ENCODE measurements at places on chromosomes 6 and 20. TPM values are rescaled to one million over a fixed set of nuclear protein-coding genes. Genes with fewer than 3 reads are reported as not detected.
A peak's percentile ranks its signal among the peaks of the same experiment; 100 is the strongest.

DNA sequence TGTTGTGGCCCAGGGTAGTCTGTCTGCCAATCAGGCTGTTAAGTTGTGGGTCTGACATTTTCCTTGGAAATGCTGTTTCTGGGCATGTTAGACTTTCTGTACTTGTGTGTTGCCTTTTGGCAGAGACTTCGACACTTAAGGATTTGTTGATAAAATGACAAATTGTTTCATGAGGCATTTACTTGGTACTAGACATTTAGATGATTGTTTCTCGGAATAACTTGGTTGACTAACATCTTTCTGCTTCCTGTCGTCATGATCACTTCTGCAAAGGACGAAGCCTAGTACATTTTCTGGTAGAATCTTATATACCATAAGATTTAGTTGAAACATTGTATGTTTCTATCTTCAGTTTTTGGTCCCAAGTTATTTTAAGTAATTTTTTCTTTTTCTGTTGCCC, 34.1 kb downstream of the UTRN start:
- H3K27me3 ChIP-seq: no peaks in the 10 kb centered on the region
- H3K4me3 ChIP-seq: no peak overlapping the region
- H3K36me3 ChIP-seq: no peaks in the 10 kb centered on the region

GRCh38 chr6:126333729-126334128, 6.2 kb upstream of the CENPW start:
- H3K36me3 ChIP-seq: no peaks in the 10 kb centered on the region
- no peak overlapping the region for H3K4me3 ChIP-seq
- no peak overlapping the region for H3K27ac ChIP-seq
- H3K27me3 ChIP-seq: no peaks in the 10 kb centered on the region

- no peak overlapping the region for H3K4me3 ChIP-seq
- no peaks in the 10 kb centered on the region for H3K36me3 ChIP-seq
- DNase-seq: no peak
- H3K27ac ChIP-seq: no peak overlapping the region
- H3K4me1 ChIP-seq: peaks cover 16% of the 10 kb centered on the region
- H3K27me3 ChIP-seq: no peaks in the 10 kb centered on the region
These were observed 90.0 kb downstream of the JARID2 start for GRCh38 chr6:15335916-15336315.

DNA sequence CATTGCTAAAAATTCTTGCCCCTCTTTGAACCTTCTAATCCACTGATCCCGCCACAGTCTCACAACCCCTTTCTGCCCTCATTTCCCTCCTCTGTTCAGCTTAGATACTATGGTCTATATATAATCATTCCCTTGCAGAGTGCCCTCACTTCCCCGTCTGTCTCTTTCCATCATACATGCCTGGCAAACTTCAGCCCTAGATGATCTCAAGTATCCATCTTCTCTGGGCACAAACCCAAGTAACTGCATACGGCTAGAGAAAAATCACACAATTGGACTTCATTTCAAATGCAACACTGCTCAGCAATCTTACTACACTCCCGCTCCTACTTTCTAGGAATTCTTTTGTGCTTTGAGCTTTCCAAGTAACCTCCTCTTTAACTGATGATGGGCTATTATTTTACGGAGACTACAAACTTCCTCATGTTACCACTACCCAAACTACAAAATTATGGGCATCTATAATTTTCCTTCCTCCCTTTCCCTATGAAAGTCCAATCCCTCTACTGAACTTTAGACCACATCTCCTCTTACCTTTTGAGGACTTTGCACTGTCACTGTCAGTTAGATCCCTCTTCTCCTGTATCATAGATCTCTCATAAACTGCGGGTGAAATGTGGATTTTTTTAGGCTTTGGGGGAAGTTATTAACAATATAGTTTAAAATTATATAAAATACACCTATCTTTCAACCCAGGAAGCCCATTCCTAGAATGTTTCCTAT, 135.6 kb downstream of the BTBD9 start:
- peaks cover 15% of the 10 kb centered on the region for H3K4me1 ChIP-seq
- no peak overlapping the region for H3K27ac ChIP-seq
- no peaks in the 10 kb centered on the region for H3K27me3 ChIP-seq

FRK gene
- polyA plus RNA-seq: 0.06 TPM

DNA sequence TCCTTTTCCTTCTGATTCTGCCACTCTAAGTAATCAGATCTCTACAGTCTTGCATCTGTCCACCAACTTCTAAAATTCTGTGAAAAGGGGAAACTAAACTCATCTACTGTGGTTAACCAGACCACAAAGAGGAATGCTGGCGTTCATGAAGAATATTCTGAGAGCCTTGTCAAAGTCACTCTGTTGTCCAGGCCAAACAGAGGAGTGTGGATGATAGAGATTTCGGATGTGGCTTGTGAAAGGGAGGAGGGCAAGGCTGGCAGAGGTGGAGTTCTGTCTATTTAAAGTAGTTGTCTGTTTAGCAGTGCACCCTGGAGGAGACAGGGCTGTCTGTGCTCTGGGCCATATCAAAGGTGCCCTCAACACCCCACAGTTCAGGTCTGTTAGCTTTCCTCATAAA, 33.9 kb downstream of the CCN2 start:
- peaks cover 6% of the 10 kb centered on the region for H3K4me1 ChIP-seq
- H3K27me3 ChIP-seq: no peaks in the 10 kb centered on the region
- peak; percentile 11 for DNase-seq
- no peak overlapping the region for H3K27ac ChIP-seq

GRCh38 chr6:50822078-50822476, 3.4 kb downstream of the TFAP2B start:
- no peak overlapping the region for H3K27ac ChIP-seq
- H3K27me3 ChIP-seq: peaks cover 95% of the 10 kb centered on the region
- H3K36me3 ChIP-seq: no peaks in the 10 kb centered on the region
- H3K4me3 ChIP-seq: no peak overlapping the region
- peak; percentile 16 for DNase-seq
- H3K4me1 ChIP-seq: no peaks in the 10 kb centered on the region

Measured in GM23248 (cell line).